GM19239 (cell line): ENCODE measurements at places on chromosomes 2 and 18.

DNA sequence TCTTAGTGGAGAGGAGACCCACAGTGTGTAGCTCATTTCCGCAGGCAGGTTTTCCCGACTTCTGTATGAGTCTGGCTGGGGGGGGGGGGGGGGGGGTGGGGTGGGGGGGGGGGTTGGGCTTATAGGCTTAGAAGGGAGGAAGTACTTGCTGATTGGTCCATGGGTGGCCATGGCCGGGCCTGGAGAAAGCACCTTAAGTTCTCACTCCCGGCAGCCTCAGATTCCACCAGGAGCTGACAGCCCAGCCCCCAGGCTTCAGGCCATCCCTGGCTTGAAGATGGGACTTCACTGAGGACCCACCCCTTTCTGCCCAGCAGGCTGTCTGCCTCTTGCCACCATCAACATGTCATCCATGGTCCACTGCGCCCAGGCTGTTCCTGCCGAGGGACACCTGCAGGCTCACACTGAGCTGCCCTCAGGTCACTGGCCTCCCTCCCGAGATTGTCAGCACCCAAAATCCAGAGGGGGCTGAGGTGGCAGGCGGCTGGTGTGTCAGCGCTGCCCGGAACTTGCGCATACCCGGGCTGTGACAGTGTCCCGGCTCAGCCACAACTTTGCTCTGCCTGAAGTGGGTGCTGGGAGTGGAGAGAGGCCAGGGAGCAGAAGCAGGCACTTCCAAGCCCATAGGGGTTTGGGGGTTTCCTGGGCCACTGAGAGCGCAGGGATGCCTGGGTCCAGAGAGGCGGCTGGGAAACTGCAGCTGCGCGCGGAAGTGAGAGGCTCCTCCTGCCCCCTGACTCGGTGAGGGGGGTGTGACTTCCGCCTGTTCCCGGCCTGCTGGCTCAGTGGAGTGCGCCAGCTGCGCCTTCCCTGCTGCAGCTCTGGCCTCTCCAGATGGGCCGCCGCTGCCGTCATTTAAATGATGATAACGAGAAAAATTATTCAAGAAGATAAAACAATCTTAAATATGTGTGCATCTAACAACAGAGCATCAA, 256.1 kb downstream of the RPRM start:
- DNase-seq: no peak

GRCh38 chr2:101847661-101848339, 144.0 kb upstream of the IL1R2 start:
- no peak for DNase-seq

- no peak for DNase-seq
Observed at GRCh38 chr2:241498115-241499070, 10.0 kb downstream of the STK25 start.

GRCh38 chr18:62781262-62781661, 65.9 kb downstream of the PHLPP1 start:
- DNase-seq: no peak

GRCh38 chr2:8006626-8007025, 675.2 kb upstream of the ID2 start:
- DNase-seq: no peak

GRCh38 chr2:132886574-132886973, 216.6 kb upstream of the LYPD1 start:
- DNase-seq: no peak

GRCh38 chr2:238133499-238134392, 4.7 kb upstream of the KLHL30 start:
- DNase-seq: no peak

DNA sequence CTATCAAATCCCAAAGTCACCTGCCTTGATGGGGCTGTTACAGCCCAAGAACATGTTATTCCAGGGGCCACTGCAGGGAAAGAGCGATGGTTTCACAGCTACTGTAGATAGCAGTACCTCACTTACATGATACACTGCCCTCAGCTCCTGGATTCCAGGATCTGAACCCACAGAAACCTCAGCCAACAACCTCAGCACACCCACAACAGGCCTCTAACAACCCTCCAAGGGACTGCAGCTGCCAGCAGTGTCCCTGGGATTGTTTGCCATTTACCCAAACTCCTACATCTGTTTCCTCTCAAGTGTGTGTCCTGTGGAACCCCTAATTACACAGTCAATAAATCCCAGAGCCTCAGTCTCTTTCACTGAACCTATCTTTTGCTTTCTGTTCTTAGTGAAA, 28.2 kb downstream of the OSBPL1A start:
- no peak for DNase-seq

- no peak for DNase-seq
Observed at GRCh38 chr2:25071966-25072365, 30.1 kb downstream of the EFR3B start.

GRCh38 chr2:196341277-196341841, 170.0 kb upstream of the STK17B start:
- DNase-seq: no peak

DNA sequence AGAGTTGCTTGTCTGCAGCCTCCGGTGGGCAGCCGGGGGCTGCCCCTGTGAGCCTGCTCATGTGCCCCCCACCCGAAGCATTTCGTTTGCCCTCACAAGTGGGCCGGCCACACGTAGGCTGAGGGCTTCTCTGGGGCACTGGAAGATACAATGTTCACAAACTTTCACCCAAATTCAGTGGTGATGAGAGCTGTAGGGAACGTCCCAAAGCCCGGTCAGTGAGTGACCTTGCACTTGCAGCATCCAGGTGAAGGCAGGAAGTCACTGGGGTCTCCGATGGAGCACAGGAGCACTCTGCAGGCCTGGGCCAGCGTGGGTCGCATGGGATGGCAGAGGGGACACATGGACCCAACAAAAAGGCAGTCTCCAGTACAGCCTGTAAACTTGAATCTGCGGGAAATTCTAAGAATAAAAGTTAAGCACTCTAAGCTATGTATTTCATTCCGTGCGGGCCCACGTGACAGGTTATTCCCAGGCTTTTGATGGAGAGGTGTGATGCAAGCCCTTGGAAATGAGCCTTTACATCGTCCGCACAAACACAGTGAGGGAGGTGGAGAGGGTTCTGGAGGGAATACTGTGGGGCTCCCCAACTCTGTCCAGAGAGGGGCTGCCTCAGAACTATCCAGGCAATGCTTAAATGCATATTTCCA, 42.5 kb downstream of the CNGA3 start:
- DNase-seq: no peak

GRCh38 chr2:25521665-25522387, 151.6 kb downstream of the DTNB start:
- DNase-seq: peak; percentile 40

DNA sequence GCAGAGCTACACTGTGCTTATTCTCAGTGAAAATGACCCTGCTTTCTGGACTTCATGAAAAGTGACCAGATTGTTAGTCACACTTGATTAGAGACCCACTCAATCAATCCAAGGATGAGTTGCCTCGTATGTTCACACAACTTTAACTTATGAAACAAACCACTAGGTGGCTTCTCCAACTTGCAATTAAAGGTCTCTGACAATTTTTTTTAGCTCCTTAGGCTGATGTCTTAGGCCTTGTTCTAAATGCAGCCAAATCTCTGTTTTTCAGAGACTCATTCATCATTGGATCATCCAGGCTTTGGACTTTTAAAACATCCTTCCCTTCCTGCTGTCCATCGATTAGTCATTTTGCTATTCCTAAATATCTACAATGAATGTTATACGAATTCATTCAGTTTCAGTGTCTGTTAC, 63.4 kb downstream of the MREG start:
- peak; percentile 14 for DNase-seq

- no peak for DNase-seq
Observed at GRCh38 chr2:86344404-86344803, 7.0 kb upstream of the REEP1 start.

- peak; percentile 4 for DNase-seq
Observed at GRCh38 chr2:184444217-184444616, 154.1 kb upstream of the ZNF804A start.

DNA sequence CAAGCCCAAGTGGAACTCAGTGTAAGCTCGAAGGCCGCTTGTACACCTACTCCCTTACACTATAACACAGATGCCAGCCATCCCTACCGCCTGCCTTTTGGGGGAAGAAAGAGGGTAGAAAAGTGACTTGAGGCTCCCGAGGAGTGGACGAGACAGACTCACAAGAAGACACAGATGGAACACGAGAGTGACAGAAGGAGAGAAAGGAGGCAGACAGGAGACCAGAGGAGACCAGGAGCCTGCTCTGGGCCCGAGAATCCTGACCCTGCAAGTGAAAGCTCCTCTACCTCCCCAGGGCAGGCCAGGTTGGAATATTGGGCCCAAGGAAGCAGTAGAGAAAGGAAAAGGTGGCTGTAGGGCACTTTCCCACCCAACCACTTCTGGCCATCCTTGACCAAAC, 23.4 kb upstream of the TNS1 start:
- no peak for DNase-seq

GRCh38 chr18:68667121-68667520, 47.8 kb downstream of the TMX3 start:
- DNase-seq: no peak

- no peak for DNase-seq
Observed at GRCh38 chr18:23538870-23539269, 35.6 kb downstream of the RMC1 start.

GRCh38 chr2:162056796-162057399, 17.1 kb downstream of the DPP4 start:
- no peak for DNase-seq

GRCh38 chr2:114049826-114050225, 159.9 kb downstream of the ACTR3 start:
- no peak for DNase-seq

- no peak for DNase-seq
Observed at GRCh38 chr2:20042531-20042930, 8.9 kb downstream of the LAPTM4A start.
